CD4-positive, CD25-positive, alpha-beta regulatory T cell (primary cell): ENCODE measurements at places on chromosomes 1 and 21. TPM values are rescaled to one million over a fixed set of nuclear protein-coding genes. Genes with fewer than 3 reads are reported as not detected.
A peak's percentile ranks its signal among the peaks of the same experiment; 100 is the strongest.

- H3K36me3 ChIP-seq, result no peaks in the 10 kb centered on the region
- peak; percentile 11 for DNase-seq
- H3K27ac ChIP-seq, result no peak overlapping the region
- no peak overlapping the region for H3K4me3 ChIP-seq
- no peaks in the 10 kb centered on the region for H3K27me3 ChIP-seq
These were observed 6.3 kb downstream of the OR14I1 start for GRCh38 chr1:248696261-248696660.

- H3K4me3 ChIP-seq, result peak overlapping the region; percentile 95
- H3K4me1 ChIP-seq, result peaks cover 97% of the 10 kb centered on the region
- DNase-seq, result no peak
- H3K27ac ChIP-seq, result peak overlapping the region; percentile 99
- peaks cover 29% of the 10 kb centered on the region for H3K36me3 ChIP-seq
These were observed 7.3 kb downstream of the SMAP2 start for GRCh38 chr1:40380817-40381216.

GRCh38 chr1:36675106-36675505, 192.4 kb upstream of the CSF3R start:
- DNase-seq, result no peak
- no peaks in the 10 kb centered on the region for H3K36me3 ChIP-seq
- peaks cover 14% of the 10 kb centered on the region for H3K27me3 ChIP-seq
- H3K27ac ChIP-seq, result no peak overlapping the region

GPR52 gene
- not detected for polyA plus RNA-seq

- H3K4me3 ChIP-seq, result no peak overlapping the region
- DNase-seq, result no peak
- no peaks in the 10 kb centered on the region for H3K4me1 ChIP-seq
- no peak overlapping the region for H3K27ac ChIP-seq
- H3K27me3 ChIP-seq, result no peaks in the 10 kb centered on the region
These were observed 14.7 kb downstream of the GAS5 start for GRCh38 chr1:173853074-173853473.

GRCh38 chr1:40532844-40533424, 1.5 kb downstream of the ZNF684 start:
- no peaks in the 10 kb centered on the region for H3K27me3 ChIP-seq
- peak; percentile 71 for DNase-seq
- no peaks in the 10 kb centered on the region for H3K36me3 ChIP-seq
- peak overlapping the region; percentile 99 for H3K4me3 ChIP-seq
- peaks cover 17% of the 10 kb centered on the region for H3K4me1 ChIP-seq

DNA sequence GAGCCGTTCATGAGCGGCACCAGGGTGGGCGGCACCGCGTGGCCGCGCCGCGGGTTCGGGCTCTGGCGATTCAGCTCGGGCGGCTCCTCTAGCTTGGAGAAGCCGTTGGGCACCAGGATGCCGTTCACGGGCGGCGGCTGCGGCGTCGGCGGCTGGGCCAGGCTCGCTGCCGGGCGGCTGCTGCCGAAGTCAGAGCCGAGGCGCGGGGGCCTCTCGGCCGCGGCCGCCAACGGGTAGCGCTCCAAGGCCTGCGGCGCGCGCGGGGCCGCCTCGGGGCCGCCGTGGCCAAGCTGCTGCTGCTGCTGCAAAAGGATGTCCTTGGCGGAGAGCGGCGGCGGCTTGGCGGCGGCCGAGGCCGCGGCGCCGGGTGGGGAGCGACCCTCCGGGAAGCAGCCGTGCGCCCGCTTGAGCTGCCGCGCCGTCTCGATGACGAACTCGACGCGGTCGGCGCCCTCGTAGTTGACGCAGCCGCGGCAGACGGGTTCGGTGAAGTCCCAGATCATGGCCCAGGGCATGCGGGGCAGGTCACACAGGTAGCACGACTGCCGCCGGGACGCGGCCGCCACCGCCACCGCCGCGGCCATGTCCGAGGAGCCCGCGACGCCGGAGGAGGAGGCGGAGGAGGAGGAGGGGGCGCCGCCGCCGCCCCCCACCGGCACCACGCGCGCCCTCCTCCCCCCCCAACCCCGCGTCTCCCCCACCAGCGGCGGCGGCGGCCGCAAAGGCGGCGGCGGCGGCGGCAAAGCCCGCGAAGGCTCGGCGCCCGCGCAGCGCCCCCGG, 877 bp downstream of the IRF2BP2 start:
- no peak overlapping the region for H3K4me3 ChIP-seq
- H3K27me3 ChIP-seq, result no peaks in the 10 kb centered on the region
- H3K36me3 ChIP-seq, result peaks cover 15% of the 10 kb centered on the region
- H3K27ac ChIP-seq, result peak overlapping the region; percentile 98
- H3K4me1 ChIP-seq, result peaks cover 68% of the 10 kb centered on the region

PROX1 gene
- polyA plus RNA-seq, result not detected

GRCh38 chr1:219945795-219946194, 17.4 kb upstream of the SLC30A10 start:
- H3K27me3 ChIP-seq, result no peaks in the 10 kb centered on the region
- H3K27ac ChIP-seq, result no peak overlapping the region
- H3K4me1 ChIP-seq, result no peaks in the 10 kb centered on the region

DNA sequence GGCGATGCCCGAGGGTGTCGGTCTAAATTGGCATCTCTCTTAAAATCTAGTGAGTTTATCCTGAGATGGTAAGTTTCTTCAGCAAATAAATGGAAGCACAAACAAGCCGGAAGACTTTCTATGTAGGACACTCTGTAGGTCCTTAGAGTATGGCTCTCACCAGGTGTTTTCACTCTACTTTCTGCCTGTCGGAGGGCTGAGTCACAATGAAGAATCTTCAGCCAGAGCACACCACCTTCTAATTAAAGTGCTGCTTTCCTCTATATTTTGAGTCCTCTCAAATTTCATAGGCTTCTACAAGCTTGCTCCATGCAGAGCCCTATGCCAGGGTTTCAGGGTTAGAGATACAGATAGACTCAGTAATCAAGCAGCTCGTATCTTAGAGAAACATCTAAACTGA, 27.1 kb downstream of the KCNK1 start:
- no peak overlapping the region for H3K27ac ChIP-seq
- H3K4me3 ChIP-seq, result no peak overlapping the region
- peaks cover 2% of the 10 kb centered on the region for H3K27me3 ChIP-seq
- DNase-seq, result no peak
- H3K4me1 ChIP-seq, result no peaks in the 10 kb centered on the region
- H3K36me3 ChIP-seq, result no peaks in the 10 kb centered on the region

GRCh38 chr1:38004284-38005108, 818 bp downstream of the FHL3 start:
- H3K4me1 ChIP-seq, result peaks cover 44% of the 10 kb centered on the region
- H3K27ac ChIP-seq, result peak overlapping the region; percentile 43
- no peaks in the 10 kb centered on the region for H3K36me3 ChIP-seq
- peak overlapping the region; percentile 70 for H3K4me3 ChIP-seq
- H3K27me3 ChIP-seq, result no peaks in the 10 kb centered on the region

GRCh38 chr1:15370781-15371520, 38.7 kb upstream of the EFHD2 start:
- H3K27me3 ChIP-seq, result no peaks in the 10 kb centered on the region
- DNase-seq, result no peak
- H3K4me1 ChIP-seq, result no peaks in the 10 kb centered on the region
- H3K36me3 ChIP-seq, result no peaks in the 10 kb centered on the region
- H3K27ac ChIP-seq, result no peak overlapping the region
- no peak overlapping the region for H3K4me3 ChIP-seq

DNA sequence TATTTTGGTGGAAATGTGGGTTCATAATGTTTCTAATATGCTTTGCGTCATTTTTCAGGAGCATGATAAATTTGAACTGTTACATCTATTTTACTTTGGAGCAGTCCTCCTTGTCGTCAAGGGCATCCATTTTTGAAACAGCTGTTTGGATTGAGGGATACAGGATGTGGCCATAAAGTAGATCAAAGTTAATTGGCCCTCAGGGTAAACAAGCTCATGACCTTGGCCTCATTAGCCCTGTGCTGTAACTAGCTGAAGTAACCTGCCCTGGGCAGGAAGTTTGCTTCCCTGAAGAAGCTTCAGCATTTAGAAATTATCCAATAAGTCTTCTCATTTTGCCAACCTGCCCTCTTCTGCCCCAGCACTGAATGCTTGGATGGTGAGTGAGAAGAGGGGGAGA, 24.8 kb upstream of the RGL1 start:
- H3K27me3 ChIP-seq, result no peaks in the 10 kb centered on the region
- H3K4me3 ChIP-seq, result no peak overlapping the region
- H3K36me3 ChIP-seq, result no peaks in the 10 kb centered on the region
- H3K4me1 ChIP-seq, result no peaks in the 10 kb centered on the region
- DNase-seq, result no peak
